ENCODE measurements at places on chromosomes 4 and X.
A peak's percentile ranks its signal among the peaks of the same experiment; 100 is the strongest.

DNA sequence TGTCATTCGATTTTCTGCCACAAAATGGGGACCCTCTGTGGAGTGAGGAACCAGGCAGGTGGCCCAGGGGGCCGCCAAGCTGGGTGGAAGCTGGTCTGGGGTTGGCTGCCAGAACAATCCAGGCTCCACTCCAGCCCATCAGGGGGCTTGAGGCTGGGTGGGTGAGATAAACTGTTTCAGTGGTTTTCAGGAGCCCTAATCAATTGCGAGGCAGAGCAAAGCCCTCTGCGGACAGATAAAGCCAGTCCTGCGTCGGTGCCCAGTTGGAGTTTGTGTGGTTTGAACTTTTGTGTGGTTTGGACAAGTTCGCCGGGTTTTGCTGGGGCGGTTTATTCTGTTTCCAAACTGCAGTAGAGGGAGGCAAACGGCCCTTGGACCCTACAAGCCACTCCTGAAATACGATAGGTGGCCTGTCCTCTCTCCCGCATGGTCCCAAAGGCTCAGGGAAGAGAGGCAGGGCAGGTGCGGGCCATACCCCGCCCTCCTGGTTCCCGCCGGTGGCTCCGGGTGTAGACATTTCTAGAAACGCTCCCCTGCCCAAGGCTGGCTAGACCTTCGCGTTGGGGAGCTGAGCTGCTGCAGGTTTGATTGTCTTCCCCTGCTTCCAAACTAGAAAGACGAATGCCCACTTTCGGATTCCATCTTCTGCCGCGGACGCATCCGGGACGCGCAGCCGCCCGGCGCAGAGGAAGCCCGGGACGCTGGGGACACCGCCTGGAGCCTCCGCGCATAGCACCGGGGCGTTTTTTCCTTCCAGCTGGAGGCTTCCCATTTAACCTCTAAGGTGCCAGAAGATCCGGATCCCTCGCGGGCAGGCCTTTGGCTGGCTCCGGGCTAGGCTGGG is 169.0 kb upstream of the BCOR start:
- peak; percentile 26 for DNase-seq

DNA sequence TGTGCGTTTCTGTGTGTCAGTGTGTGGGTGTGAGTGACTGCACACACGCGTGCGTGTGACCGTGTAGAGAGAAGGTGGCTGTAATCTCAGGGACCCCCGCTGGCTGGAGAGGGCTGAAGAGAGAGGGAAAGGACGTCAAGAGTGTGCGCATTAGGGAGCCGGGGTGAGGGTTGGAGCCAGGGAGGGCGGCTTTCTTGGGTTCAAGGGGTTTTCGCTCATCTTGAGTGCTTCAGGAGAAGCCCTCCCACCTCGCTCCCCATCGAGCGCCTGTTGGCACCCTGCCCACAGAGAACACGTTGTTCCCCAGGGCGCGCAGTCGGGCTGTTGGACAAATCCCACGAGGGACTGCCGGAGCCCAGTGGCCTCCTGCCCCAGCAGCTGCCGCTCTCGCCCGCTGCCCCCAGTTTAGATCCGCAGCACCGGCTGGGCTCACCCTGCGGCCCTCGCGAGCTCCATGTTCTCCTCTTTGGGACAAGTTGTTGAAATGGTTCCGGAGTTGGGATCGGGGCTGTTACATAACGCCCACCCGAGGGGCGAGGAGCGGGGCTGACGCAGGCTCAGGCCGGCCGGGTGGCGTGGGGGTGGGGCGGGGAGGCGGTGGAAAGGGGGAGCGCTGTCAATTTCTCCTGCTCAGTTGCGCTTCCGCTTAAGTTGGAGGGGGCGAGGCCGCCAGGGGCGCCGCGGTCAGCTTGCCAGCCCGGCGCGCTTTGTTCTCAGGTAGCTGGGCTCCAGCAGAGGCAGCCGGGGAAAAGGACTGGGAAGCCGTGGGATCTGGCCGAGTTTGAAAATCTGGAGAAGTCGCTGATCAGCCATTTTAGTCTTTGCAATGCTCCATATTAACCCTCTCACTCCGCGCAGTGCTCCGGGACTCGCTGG is 1.6 kb downstream of the GRIA2 start:
- DNase-seq, result no peak

DNA sequence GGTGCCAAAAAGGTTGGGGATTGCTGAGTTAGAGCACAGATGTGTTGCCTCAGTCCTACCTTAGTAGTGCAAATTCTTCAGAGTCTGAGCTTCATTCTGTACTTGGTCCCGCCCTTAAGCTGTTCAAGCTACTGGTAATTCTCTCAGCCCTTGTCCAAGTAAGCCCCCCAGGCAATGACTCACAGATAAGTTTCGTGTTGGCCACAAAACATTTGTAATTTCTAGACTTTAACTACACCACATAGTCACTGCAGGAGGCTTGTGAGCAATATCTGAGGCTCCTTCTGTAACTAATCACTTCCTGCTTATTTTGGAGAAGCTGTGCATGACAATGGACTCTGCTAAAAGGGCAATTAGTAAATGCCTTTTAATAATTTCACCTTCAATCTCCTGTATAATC is 1420.5 kb downstream of the PCDH7 start:
- no peak for DNase-seq

DNA sequence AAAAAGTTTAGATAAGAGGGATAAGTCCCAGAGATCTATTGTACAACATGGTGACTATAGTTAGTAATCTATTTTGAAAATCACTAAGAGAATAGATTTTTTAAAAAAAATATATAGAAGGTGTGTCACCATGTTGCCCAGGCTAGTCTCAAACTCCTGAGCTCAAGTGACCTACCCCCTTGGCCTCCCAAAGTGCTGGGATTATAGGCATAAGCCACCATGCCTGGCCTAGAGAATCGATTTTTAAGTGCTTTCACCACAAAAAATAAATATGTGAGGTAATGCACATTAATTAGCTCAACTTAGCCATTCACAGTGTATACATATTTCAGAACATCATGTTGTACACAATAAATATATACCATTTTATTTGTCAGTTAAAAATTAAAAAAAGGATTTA is 56.7 kb upstream of the TBC1D9 start:
- DNase-seq, result no peak

GRCh38 chrX:134670134-134670924 is 12.1 kb upstream of the PLAC1 start:
- no peak for DNase-seq

- DNase-seq, result no peak
These were observed 106.5 kb upstream of the STOX2 start for GRCh38 chr4:183798301-183799253.

GRCh38 chr4:78796526-78796925 is 20.4 kb downstream of the BMP2K start:
- no peak for DNase-seq

DNA sequence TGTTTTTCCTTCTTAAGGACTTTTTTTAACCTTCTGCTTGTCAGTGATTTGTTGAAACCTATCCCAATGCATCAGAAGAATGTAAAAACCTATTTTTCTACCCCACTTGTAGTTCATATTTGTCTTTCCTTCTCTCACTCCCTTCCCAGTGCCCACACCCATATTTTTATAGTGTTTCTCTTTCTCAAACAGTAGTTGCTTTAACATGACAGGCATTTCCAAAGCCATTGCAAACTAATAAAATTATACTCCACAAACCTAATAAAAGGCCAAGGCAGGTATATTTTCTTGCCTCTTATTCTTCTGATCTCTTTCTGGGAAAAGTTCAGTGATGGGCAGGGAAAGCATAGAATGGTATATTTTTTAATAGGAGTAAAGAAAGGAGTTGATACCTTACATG is 35.7 kb upstream of the FHDC1 start:
- no peak for DNase-seq

- DNase-seq, result no peak
These were observed 57.7 kb upstream of the TBC1D14 start for GRCh38 chr4:6851962-6852361.

- no peak for DNase-seq
These were observed 212.9 kb downstream of the LDB2 start for GRCh38 chr4:16685536-16685935.

- no peak for DNase-seq
These were observed 21.4 kb downstream of the FAT1 start for GRCh38 chr4:186702297-186702696.

DNA sequence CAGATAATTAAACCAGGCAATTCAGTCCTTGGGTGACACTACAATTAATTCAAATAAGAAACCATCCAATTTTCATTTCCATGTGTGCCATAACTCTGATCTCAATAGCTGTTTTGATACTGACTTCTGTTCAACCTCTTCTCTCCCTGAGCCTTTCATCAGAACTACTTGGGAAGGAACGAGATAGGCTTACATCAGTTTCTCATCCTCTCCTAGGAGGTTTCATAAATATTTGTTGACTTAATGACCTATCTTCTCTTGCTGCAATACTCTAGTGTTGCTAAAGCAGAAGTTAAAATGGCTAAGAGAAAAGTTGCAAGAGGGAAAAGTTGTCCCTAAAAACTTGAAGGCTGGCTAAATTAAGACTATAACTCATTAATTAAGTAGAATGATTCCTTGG is 41.8 kb downstream of the PRKG2 start:
- no peak for DNase-seq

GRCh38 chr4:56860781-56861180 is 39.3 kb upstream of the SPINK2 start:
- no peak for DNase-seq

DNA sequence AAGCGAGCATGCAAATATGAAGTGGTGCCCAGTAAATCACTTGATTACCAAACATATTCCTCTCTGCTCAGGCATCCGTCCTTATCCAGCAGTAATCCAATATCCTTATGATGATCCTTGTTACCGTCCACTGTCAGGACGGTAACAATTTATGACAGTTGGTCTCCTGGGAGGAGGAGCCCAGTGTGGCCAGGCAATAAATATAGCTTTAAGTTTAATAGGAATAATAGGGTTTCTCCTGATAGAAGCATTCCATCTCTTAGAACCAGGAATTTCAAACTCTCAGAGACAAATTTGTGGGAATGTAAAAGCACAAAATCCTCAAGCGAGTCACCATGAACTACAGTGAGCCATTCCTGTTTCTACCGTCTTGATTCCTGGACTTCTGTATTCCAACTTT is 171.2 kb upstream of the IL15 start:
- no peak for DNase-seq

- no peak for DNase-seq
These were observed 317.6 kb downstream of the BCOR start for GRCh38 chrX:39779952-39780783.

GRCh38 chr4:8403173-8403753 is 37.3 kb downstream of the ACOX3 start:
- DNase-seq, result peak; percentile 24

DNA sequence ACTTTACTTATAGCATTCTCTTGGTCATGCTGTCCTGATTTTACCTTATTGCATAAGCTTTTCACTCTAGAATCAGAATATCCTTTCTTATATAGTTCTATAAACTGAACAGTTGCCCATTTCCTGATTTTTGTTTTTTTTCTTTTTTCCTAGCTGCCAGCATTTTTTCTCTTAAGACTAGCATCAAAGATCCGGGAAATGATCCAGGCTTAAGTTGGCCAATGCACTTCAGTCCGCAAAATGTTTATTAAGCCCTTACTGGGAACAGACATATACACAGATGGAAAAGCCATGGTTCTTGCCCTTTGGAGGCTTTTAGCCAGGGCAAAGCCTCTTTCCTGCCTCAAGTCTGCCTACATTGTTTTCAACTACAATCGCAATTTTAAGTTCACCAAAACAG is 10.1 kb upstream of the BMP2K start:
- DNase-seq, result no peak

DNA sequence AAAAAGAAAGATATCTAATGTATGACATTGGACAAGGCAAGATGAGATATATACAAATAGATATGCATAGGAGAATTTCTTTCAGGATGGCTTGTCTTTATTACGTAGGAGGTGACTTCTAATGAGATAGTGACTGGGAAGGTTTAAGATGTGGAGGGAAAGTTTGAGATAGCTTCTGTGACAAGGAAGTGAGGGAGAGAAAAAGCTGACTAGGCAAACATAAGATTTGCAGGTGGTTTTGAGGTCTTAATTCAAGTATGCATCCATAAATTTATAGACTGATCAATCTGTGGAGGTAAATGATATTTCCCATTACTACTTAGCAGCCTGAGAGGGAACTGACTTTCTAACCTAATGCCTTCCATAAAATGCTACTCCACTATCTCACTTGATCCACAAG is 29.0 kb upstream of the MAGEB18 start:
- DNase-seq, result no peak

GRCh38 chr4:129550281-129550785 is 454.4 kb downstream of the C4orf33 start:
- no peak for DNase-seq

GRCh38 chr4:92791871-92792440 is 488.2 kb downstream of the GRID2 start:
- DNase-seq, result no peak

DNA sequence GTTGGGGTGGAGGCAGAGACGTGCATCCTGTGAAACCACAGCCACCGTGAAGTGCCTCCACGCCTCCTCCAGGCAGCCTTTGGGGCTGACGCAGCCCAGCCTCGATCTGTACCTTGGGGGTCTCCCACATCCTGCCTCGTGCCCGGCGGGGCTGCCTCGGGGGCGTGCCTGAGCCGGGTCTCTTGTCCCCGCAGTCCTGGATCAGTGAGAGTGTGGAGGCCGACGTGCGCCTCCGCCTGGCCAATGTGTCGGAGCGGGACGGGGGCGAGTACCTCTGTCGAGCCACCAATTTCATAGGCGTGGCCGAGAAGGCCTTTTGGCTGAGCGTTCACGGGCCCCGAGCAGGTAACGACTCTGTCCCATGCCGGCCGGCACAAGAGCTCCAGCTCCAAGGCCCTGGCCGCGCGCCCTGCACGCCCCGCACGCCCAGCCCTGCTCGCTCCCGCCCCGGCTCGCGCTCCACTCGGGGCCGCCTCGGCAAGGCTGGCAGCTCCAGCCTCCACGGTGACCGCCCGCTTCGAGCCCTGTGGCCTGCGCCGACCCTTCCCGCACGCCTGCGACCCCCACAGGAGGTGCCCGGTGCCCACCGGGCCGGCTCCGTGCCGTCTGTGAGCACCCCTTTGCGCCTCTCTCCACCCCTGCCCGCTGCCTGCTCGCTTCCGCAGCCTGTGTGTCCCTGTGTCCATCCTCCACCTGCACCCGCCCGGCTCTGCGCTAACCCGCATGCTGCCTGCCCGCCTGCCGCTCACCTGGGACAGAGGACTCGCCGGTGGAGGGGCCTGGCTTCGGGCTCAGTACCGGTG is 9.8 kb downstream of the FGFR3 start:
- no peak for DNase-seq

GRCh38 chr4:30856795-30857564 is 136.8 kb downstream of the PCDH7 start:
- DNase-seq, result no peak

- DNase-seq, result no peak
These were observed 4.9 kb downstream of the ZNF275 start for GRCh38 chrX:153338836-153339235.

- no peak for DNase-seq
These were observed 16.8 kb upstream of the NAT8L start for GRCh38 chr4:2042204-2042946.

GRCh38 chr4:37431417-37431743 is 186.8 kb downstream of the NWD2 start:
- no peak for DNase-seq

DNA sequence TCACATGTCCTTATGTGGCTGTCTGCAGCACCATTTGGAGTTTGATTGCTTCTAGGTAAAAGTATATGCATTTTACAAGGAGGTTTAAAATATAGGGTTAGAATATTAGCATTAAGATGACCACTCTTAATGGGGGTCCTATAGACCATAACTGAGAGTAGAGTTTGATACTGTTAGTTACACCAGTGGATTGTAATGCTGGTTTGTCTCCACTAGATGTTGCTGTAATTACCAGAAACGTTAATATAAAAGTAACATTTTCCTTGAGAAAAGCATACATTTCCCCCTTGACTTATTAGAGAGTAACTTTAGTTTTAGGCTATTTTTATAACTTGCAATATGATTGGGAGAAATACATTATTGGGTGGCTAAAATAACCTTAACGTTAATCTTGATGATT is 93.0 kb downstream of the ZXDA start:
- DNase-seq, result no peak

- DNase-seq, result peak; percentile 33
These were observed 72.4 kb downstream of the COQ2 start for GRCh38 chr4:83212041-83212851.

All from stimulated activated CD8-positive, alpha-beta memory T cell treated with anti-CD3 and anti-CD28 coated beads, Interleukin-12 subunit alpha, Interleukin-12 subunit beta, amount 100 ng/mL, for 1 hour (primary cell).